Upper lobe of right lung (tissue), 1 donor: ENCODE measurements at places on chromosomes 11 and 22. TPM values are rescaled to one million over a fixed set of nuclear protein-coding genes. Genes with fewer than 3 reads are reported as not detected.

- H3K36me3 ChIP-seq = no peaks in the 10 kb centered on the region
Observed at GRCh38 chr11:78291503-78292108, 102.9 kb downstream of the USP35 start.

- H3K4me1 ChIP-seq = no peaks in the 10 kb centered on the region
- no peak for DNase-seq
- no peak overlapping the region for H3K4me3 ChIP-seq
Observed at GRCh38 chr11:12901272-12901671, 107.8 kb upstream of the RASSF10 start.

The SUN2 gene
- total RNA-seq = 242 TPM

The OR4C13 gene
- total RNA-seq = not detected

DNA sequence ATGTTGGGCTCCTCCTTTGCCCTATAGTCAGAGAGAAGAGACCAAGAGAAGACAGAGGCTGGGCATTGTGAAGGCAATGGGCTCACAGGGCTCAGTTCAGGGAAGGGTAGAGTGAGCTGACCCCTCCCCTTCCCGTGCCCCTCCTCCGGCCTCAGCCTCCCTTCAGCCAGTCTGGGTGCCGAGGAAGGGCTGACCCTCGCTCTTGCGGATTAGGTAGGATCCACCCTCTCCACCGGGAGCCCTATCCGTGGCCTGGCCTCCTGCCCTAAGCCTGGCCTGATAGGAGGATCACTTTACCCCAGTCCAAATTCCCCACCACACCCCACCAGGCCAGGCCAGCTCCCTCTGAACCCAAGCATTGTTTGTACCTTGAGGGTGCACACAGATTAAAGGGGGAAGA is 1.8 kb upstream of the PPP1R14B start:
- peaks cover 6% of the 10 kb centered on the region for H3K36me3 ChIP-seq
- no peak overlapping the region for H3K4me3 ChIP-seq
- no peak overlapping the region for H3K27ac ChIP-seq
- H3K4me1 ChIP-seq = peaks cover 27% of the 10 kb centered on the region

The NPAS4 gene
- not detected for total RNA-seq

DNA sequence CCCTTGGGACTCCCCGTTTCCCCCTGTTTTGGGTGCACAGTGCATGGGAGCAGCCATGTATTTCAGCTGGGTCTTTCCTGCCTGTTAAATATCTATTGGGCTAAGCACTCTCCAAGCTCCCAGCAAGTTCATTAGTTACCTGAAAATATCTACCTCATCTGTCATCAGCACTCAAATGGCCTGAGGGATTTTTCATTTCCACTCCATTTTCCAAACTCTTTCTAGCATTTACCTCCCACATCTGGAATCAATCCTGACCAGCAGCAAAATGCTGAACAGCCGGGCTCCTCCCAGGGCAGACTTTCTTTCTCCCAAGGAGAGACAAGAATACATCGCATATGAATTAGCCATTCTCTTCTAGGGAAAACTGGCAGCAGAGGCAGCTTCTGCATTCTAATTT is 273.5 kb upstream of the MPPED2 start:
- H3K4me3 ChIP-seq = no peak overlapping the region
- H3K36me3 ChIP-seq = no peaks in the 10 kb centered on the region
- no peak for DNase-seq
- no peaks in the 10 kb centered on the region for H3K4me1 ChIP-seq
- no peak overlapping the region for H3K27ac ChIP-seq

GRCh38 chr11:117290809-117291396 is at the start of gene BACE1-AS:
Gene BACE1-AS (plus strand): TSS chr11:117291346.
- no peak within 1 kb of the TSS for H3K27ac ChIP-seq
- H3K4me3 ChIP-seq = no peak within 1 kb of the TSS
- H3K27me3 ChIP-seq = no peaks in the 10 kb centered on the region
- peaks cover 62% of the 10 kb centered on the region for H3K36me3 ChIP-seq

The H19 gene
- 55.8 TPM for total RNA-seq

DNA sequence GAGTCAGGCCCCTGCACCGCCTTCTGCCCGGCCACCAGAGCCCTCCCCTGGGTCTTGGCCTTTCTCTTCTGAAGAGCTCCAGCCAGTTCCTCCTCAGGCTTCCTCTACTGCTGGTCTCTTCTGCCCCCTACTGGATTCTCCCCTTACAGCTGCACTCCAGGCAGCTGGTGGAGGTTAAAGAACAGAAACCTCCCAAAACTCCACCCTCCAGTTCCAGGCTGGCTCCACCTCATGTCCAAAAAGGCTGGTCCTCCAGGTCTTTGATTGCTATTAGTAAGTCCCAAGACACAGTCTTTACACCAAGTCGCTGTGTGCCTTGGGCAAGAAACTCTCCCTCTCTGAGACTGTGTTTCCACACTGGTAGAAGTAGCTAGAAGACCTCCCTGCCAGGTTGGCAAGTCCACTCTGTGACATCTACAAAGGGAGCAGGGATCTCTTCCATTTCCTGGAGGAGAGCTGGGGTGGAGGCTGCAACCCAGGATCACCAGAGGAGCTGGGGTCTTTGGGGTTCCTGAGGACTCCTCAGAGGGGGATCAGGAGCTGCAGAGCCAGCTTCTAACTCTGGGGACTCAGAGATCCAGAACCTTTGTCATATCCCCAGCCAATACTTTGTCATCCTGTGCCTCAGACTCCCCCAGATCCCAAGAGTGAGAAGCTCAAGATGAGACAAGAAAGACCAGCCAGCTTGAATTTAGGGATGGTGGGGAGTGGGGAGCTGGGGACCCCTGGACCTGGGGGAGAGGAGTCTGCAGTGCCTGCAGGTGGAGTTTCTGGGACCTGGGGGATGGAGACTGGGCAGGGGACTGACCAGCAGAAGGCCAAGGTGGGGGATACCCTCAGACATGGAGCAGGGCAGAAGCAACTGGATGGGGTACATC is 3.4 kb upstream of the IGLL5 start:
- H3K27me3 ChIP-seq = peaks cover 23% of the 10 kb centered on the region
- no peak overlapping the region for H3K4me3 ChIP-seq
- no peak for DNase-seq
- no peak overlapping the region for H3K27ac ChIP-seq
- no peaks in the 10 kb centered on the region for H3K36me3 ChIP-seq

The MED19 gene
- total RNA-seq = 9.6 TPM

DNA sequence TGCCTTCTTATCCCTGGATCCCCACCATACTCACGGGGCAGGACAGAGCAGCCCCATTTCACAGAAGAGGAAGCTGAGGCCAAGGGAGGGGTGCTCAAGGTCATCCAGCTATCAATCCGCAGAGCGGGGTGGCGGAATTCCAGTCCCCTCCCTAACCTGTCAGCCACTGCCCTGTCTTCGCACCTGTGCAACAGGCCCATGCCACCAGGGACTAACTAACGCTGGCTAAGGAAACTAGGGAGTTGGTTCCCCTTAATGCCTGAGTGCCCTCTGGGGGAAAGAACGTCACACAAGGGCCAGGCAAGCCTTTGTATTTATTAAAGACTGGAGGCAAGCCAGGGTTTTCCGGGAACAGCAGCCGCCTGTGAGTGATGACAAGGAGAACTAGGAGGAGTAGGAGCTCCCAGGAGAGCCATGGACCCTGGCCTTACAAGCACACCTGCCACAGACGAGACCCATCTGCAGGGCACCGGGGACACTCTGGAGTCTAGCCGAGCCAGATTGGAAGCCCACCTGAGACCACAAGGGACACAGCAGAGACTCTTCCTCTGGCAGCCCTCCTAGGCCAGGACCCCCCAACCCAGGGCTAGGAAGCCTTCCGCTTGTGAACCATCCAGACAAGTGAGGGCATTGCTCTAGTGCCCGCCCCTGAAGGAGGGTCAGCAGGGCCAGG is 64.4 kb downstream of the MYH9 start:
- peaks cover 56% of the 10 kb centered on the region for H3K4me1 ChIP-seq
- no peak overlapping the region for H3K4me3 ChIP-seq

The MYOD1 gene
- total RNA-seq = not detected

GRCh38 chr11:102256251-102256650 is 61.0 kb upstream of the BIRC3 start:
- no peaks in the 10 kb centered on the region for H3K4me1 ChIP-seq
- H3K36me3 ChIP-seq = no peaks in the 10 kb centered on the region
- no peak overlapping the region for H3K27ac ChIP-seq
- no peak for DNase-seq
- H3K27me3 ChIP-seq = no peaks in the 10 kb centered on the region

GRCh38 chr11:102464037-102464436 is 11.5 kb upstream of the TMEM123 start:
- H3K27me3 ChIP-seq = no peaks in the 10 kb centered on the region
- H3K36me3 ChIP-seq = no peaks in the 10 kb centered on the region
- H3K4me3 ChIP-seq = no peak overlapping the region
- H3K27ac ChIP-seq = no peak overlapping the region
- H3K4me1 ChIP-seq = peaks cover 20% of the 10 kb centered on the region

The DERL3 gene
- total RNA-seq = 3.8 TPM
